Keratinocyte (primary cell): ENCODE measurements at places on chromosomes 4 and X.

- no peak for DNase-seq
Measured at GRCh38 chr4:77152421-77152820, 4.6 kb upstream of the CCNG2 start.

GRCh38 chr4:65535113-65535512 is 135.2 kb downstream of the EPHA5 start:
- no peak for DNase-seq

DNA sequence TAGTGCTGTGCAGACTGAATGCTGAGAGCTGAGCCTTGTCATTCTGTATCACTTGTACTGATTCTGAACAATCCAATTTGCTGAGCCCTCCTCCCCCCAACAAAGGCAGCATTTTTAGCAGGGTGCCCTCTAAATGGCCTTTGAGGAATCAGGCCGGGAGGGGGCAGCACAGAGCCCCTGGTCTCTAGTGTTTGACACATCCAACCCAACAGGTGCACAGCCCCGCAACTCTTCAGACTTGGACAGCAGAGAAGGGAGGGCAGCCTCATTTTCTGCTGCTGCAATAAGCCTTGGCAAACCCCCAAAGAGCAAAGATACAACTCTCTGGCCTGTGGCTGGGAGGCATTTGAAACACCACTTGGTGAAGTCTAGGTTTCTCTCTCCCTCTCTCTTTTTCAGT is 3.4 kb downstream of the ATP1B4 start:
- DNase-seq: no peak

DNA sequence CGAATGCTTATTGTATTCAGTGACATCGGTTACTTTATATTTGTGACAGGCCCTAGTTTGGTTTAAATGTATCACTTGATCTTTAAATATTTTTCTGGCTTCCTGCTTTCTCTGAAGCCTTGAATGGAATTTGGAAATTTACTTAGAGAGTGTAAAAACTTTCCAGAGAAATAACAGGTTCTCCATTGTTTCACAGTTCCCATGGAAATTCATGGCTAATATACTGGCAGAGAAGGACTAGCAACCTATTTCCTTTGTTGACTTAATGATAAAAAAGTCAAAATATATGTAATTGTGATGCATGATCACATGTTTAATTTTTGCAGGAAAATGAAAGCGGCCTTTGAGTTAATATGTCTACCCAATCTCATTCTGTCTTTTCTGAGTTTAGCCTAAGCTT is 13.2 kb downstream of the NEIL3 start:
- no peak for DNase-seq

DNA sequence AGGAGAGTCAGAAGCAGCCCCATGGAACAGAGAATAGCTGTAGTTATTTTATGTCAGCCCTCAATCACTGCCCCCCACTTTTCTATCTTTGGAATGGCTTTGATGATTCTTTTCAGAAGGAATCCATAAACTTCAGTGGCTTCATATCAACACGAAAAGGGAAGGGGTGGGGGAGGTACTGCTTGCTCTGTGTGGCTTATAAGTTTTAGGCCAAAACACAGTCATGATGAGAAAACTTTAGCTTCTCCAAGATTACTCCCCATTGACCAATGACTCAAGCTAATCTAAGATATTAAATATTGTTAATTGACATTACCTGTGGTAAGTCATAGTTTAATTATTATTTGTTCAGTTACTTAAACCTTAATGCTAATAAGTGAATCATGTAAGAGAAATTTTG is 669.6 kb upstream of the FAM241A start:
- no peak for DNase-seq

DNA sequence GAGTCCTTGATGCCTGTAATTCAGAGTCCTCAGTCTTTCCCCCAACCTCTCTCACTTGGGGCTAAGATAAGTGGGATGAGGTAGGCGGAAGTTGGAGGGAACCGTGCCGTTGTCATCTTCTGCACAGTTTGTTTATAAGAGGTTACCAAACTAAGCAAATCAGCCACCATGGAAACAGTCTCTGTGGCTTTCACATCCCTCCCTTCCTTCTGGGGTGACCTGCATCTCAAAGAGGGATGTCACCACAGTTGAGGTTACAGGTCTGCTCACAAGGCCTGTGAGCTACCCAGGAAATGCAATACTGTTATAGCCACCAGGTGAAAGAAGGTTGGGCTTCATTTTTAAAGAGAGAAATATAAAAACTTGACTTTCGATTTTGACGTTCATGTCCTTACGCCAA is 26.3 kb downstream of the RTL5 start:
- DNase-seq: no peak

- no peak for DNase-seq
Measured at GRCh38 chrX:21438792-21439191, 64.6 kb downstream of the CNKSR2 start.

GRCh38 chr4:114864060-114864459 is 249.4 kb downstream of the NDST4 start:
- DNase-seq: no peak

DNA sequence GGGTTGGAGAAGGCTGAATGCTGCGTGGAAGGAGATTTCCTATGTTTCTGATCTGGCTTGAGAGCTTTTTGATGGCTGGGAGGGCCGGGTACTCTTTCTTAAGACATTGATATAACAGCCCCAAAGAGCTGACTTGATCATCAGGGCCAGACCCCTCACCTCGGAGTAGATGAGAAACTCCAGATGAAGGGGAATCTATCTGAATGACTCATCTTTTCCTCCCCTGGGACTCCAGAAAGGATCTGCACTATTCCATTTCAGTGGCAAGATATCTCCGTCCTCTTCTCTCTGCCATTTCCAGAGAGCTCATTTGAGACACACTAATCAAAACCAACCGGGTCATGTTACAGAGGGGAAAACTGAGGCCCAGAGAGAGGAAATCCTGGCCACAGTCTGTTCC is 92.9 kb upstream of the MSX1 start:
- no peak for DNase-seq

- DNase-seq: no peak
Measured at GRCh38 chr4:150181536-150181935, 103.3 kb downstream of the DCLK2 start.

DNA sequence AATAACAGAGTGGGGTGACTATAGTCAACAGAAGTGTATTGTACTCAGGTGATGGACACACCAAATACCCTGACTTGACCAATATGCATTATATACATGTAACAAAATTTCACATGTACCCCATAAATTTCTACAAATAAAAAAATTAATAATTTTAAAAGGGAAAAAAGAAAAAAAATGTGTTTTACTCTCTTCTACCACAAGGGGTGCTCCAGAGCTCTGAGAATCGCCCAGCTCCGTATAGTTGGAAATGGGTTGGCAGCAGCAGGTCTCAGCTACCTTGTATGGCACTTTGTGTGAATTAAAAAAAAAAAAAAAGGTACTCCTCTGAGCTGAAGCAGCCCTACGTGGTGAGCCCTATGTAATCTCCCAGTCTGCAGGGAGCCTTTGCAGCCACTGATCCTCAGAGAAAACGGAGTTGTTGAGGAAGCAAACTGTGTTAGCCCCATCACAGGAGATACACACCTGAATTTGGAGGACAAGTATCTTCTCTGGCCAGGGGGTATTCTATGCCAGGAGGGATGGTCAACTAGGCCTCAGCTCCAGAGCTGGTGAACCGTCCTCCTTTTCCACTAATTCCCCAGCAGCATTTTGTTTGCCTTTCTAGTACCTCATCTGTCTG is 17.2 kb upstream of the POLA1 start:
- no peak for DNase-seq

GRCh38 chr4:122562449-122562848 is 58.4 kb downstream of the IL21 start:
- DNase-seq: no peak
